ENCODE measurements at places on chromosomes 7 and 10.

GRCh38 chr10:58385784-58386112 lies 538 bp downstream of the TFAM start:
- no peak for DNase-seq

DNA sequence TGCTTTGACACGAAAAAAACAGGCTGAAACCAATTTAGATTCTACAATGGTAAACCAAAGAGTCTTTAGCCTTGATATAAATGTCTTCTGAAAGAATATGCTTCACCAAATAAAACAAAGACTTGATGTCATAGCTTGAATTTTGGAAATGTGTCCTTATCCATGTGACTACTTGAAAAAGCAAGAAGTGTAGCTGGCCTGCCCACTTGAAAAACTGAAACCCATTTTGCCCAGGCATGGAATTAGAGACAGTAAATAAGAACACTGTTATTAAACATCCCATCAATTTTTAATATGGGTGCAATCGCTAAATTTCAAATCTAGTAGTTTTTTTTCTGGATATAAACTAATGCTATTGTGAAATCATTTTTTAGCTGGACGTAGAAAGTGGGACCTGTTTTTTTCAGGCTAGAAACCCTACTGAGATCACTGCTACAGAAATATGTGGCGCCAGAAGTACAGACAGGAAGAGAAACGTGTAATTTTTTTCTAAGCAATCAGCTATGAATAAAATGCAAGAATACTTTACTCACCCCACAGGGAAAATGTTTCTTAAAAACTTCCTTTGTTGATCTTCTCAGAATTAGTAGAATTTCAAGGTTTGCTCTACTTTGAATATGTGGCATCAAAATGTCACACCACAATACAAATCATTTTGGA lies 56.7 kb downstream of the PIP4K2A start:
- DNase-seq, result no peak

DNA sequence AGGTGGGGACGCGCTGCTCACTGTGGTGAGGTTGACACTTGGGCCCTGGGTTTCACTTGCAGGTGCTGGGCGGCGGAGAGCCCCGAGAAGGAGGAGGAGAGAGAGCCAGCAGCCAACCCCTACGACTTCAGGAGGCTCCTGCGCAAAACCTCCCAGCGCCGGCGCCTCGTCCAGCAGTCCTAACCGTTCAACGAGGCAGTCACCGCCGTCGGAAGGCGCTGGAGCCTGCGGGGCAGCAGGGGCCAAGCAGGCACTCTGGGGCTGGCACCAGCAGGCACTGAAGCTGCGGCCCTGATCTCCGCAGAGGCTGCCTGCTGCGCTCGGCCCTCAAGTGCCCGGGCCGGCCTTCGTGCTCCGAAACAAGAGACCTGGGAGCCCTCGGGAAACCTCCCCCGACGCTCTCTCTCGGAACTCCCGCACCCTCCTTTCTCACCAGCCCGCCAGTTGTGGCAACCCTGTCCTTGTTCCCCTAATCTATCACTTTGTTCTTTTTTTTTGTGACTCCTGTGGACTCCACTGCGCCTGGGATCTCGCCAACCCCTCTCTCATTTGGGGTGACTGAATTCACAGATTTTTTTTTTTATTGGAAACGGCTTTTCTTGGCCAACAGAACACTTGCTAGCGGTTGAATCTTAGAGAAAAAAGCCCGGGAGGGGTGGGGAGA lies 4.7 kb upstream of the GAD2 start:
- DNase-seq, result no peak

GRCh38 chr10:5453749-5454489 lies 41.6 kb downstream of the NET1 start:
- DNase-seq, result no peak

DNA sequence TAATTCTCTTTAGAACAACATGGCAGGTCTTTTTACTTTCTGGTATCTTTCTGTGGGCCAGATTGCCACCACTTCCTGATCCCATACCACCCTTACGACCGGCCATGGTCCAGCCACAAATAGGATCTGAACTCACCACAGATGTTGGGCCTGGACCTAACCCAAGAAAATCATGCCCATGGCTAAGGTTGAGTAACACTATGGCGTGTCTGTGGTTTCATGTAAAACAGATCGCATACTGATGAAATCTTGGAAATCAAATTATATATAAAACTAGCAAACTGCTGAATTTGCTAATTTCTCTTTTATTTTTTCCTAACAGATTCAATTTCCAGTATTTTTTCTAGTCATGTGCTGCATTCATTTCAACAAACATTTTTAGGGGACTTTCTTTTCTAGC lies 77.2 kb downstream of the CH25H start:
- no peak for DNase-seq

GRCh38 chr10:69383558-69383957 lies 33.2 kb downstream of the TACR2 start:
- no peak for DNase-seq

DNA sequence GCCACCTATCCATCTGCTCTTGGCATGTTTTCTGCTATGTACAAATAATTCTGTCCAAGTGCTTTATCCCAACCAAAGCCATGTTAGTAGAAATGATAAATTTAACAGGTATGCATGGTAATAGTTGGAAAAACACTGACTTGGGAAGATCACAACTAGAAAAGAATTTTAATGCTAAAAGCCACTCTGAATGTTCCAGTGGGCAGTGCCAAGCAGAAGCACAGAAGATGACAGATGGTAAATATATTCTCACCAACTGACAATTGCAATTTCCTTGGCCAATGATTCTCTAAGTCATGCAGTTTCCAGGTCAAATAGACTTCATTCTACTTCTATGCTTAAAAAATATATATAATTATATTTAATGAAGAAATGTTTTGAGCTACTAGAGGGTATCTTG lies 83.6 kb upstream of the SEMA3C start:
- no peak for DNase-seq

GRCh38 chr7:135744938-135745702 lies 3.5 kb downstream of the FAM180A start:
- DNase-seq, result no peak

GRCh38 chr10:103921750-103922195 lies 3.8 kb upstream of the STN1 start:
- no peak for DNase-seq

- DNase-seq, result no peak
Observed at GRCh38 chr10:133294189-133294588, 14.5 kb downstream of the TUBGCP2 start.

- DNase-seq, result no peak
Observed at GRCh38 chr7:120993553-120994191, 5.2 kb downstream of the CPED1 start.

GRCh38 chr7:7100432-7100849 lies 81.9 kb upstream of the C1GALT1 start:
- no peak for DNase-seq

DNA sequence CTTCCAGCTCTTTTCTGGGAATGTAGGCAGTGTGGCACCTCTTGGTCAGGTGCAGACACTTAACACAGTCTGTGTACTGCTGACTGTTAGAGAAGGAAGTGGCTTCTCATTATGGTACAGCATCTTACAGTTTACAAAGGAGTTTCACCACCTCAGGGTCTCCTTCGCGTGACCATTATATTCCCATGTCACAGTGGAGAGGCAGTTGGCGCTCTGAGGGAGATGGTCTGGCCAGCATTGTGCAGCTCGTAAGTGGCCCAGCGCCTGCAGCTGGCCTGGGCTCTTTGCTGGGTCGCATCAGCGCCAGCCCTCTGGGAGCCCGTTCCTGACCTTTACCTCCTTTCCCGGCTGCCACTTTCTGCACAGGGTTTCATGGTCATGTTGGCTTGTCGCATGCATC lies 15.4 kb downstream of the TSPAN15 start:
- no peak for DNase-seq

- no peak for DNase-seq
Observed at GRCh38 chr10:76356557-76356956, 925.1 kb downstream of the LRMDA start.

DNA sequence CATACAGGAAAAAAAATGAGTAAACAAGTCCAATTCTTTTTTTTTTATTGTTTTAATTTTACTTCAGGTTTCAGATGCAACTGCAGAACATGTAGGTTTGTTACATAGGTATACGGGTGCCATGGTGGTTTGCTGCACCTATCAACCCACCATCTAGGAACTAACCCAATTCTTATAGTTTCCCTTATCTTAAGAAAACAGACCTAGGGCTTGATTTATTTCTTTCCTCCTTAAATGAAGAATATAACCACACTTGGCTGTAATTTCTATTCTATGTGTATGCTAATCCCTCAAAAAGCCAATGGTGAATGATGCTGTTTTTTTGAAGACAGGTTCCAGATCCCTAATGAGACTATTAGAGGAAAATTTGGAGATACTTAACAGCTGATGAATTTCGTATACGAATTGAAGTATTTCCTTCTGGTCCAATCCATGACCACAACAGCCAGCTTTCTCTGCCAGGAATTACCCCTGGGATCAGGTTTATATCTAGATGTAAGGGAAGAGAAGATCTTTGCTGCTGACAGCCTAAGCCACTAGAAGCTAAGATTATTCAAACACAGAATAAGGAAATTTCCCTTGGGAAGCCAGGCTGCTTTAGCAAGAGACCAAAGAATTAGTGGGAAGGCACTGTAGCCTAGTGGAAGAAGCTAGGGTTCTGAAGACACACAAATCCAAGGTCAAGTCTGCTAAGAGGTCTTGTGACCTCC lies 115.8 kb downstream of the INHBA start:
- DNase-seq, result no peak

DNA sequence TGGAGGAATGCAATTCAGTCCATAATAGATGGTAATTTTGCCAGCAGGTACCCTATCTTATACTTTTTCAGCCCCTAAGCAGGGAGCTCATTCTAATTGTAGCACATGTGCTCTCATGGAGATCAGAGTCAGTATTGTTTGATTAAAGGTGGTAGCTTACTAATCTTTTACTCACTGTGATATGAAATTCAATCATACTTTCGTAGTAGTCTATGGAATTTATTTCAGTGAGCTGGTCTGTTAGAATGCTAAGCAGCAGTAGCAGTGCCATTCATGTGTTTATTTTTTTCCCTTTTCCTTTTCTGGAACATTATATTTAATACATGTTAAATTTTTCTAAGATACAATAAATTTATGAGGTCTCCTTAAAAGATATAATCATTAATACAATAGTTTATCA lies 109.0 kb downstream of the ST7 start:
- no peak for DNase-seq

DNA sequence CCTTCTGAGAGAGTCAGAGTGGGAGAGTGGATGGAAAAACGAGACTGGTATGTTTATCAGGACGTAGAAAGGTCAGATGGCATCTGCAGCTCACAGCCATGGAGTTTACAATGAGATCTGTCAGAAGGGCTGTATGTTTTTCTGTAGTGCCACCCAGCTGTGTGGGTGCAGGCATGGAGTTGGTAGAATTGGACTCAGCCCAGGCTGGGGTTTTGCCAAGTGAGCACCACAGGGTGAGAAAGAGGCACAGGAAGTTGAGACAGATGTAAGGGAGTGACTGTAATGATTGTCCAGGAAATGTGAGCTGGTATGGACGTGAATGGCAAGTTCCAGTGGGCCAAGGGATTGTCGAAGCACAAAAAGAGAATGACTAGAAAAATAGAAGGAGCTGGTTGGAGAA lies 9.1 kb upstream of the ZYX start:
- DNase-seq, result no peak

DNA sequence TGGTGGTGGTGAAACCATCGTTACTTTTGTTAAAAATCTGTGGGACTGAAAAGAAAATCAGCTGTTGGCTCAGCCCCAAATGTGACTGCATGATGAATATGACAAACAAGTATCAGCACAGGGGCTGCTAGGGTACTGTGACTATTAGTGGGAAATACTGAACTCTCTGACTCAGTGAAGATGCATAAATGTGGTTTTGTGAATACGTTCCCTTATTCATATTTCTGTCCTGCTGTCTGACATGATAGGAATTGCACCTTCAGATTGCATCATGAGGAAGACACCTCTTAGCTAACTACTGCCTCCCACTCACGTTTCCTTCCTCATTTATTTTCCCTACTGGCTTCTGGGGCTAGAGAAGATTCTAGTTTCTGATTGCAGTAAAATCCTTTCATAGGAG lies 1.4 kb downstream of the CLEC5A start:
- no peak for DNase-seq

- no peak for DNase-seq
Observed at GRCh38 chr7:16462431-16462889, 3.1 kb downstream of the SOSTDC1 start.

GRCh38 chr7:69659983-69660382 lies 61.7 kb downstream of the AUTS2 start:
- no peak for DNase-seq

GRCh38 chr7:1066242-1066588 lies 21.7 kb upstream of the GPER1 start:
- no peak for DNase-seq

DNA sequence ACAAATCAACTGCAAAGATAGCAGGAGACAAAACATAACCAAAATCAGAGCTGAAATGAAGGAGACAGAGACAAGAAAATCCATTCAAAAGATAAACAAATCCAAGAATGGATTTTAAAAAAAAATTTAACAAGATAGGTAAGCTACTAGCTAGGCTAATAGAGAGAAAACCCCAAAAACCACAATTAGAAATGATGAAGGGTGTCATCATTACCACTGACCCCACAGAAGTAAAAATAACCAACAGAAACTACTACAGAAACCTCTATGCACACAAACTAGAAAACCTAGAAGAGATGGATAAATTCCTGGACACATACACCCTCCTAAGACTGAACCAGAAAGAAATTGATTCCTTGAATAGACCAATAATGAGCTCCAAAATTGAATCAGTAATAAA lies 117.6 kb downstream of the DNAJC1 start:
- DNase-seq, result no peak

DNA sequence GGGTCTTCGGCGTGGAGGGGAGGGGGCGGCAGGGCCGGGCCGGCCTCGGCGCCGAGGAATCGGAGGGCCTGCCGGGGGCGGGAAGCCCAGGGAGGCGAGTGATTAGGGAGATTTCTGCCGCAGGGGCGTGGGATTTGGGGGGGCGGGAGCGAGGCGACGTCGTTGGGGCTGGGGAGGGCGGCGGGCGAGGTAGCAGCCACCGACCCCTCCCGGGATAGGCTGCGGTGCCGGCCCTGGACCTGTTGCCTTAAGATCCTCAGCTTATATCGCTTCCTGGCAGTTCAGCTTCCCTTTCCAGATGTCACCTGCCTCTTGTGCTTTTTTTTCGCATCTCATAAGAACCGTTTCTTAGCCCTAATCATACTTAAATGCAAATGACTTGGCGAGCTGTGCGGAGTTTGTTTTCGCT lies 655 bp downstream of the LMTK2 start:
- no peak for DNase-seq

DNA sequence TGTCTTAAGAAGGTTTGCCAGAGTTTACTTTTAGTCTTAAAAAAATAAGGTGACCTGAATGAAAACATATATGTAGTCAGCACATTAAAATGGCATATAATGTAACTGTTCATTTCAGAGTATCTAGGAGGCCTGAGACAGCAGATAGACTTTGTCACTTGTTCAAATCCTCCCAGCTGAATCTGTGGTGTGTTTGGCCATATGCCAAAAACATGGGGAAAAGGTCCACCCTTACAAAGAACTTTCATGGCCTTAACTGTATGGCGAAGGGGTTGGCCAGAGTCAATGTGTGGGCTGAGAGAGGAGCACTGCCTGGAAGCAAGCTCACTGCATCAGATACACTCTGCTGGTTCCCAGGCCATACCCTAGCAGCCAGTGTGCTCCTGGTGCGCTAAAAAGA lies 113.7 kb downstream of the ALOX5 start:
- no peak for DNase-seq

- DNase-seq, result no peak
Observed at GRCh38 chr10:27383595-27384542, 120.2 kb upstream of the RAB18 start.
